Mesenteric fat pad (tissue), 1 donor: ENCODE measurements at places on chromosomes 6 and 20.

DNA sequence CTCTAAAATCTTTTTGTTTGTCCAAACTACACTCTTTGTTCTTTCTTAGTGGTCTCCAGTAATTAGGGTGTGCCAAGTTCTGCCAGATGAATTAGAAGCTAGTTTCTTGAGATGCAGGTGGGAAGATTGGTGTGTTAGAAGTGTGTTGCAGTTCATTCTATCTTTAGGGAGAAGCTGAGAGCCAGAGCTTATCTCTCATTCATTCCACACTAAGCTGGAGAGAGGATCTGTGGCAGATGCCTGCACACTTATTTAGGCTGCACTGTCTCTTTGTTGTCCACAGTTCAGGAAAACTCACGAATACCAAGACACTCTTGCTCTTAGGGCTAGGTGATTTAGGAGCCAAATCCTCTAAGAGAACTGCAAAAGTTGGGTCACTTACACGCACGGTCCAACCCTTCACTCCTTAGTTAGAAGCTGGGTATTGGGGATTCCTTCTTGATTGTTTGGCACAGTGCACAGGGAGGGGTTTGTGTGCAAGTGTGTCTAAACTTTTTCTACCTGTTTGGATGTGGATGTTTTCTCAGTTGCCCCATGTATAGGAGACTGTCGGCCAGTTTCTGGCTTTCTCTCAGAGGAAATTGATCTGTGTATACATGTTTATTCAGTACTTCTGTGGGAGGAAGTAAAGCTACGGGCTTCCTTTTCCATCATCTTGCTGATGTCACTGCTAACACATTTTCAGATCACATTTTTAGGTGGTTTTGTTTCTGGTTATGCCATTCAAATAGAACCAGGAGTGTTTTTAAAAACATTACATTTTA, 49.5 kb downstream of the SMAP1 start:
- DNase-seq = no peak

- DNase-seq = no peak
Observed at GRCh38 chr6:30520522-30520921, 31.2 kb downstream of the HLA-E start.

- no peak for DNase-seq
Observed at GRCh38 chr6:154488802-154489437, 21.6 kb downstream of the CNKSR3 start.

- DNase-seq = peak; percentile 45
Observed at GRCh38 chr6:168200571-168201134, 118.9 kb downstream of the DACT2 start.
